Kidney epithelial cell (primary cell): ENCODE measurements at places on chromosomes 7 and 10.

DNA sequence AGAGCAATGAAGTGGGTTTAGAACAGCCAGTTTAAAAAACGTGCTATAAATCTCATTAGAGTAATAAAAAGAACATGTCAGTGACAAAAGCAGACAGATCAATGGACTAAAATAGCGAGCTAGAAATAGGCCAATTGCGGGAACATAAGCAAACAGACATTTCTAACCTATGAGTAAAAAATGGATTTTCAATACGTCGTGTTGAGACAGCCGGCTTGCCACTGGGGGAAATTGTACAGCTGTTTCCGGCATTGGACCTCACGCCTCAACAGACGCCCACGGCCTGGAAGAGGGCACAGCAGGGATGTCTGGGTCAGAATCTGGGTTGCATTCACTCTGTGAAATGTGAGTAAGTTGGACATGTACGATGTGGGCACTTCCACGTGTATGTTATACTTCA is 92.9 kb downstream of the SVOPL start:
- no peak for DNase-seq

DNA sequence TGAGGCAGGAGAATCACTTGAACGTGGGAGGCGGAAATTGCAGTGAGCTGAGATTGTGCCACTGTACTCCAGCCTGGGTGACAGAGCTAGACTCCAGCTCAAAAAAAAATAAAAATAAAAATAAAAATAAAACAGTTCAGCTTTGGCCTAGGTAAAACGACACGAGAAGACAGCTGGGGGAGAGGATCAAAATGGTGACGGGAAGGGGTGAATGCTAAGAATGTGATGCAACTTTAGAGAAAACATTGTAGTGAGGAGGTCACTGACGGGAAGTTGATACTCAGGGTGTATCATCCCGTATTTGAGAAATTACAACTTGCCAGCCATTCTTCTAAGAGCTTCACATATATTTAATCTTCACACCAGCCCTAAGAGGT is 1.1 kb downstream of the NDST2 start:
- DNase-seq: no peak

GRCh38 chr7:106010866-106011265 is 47.8 kb downstream of the CDHR3 start:
- DNase-seq: no peak

- no peak for DNase-seq
These were observed 145.6 kb upstream of the ZNF32 start for GRCh38 chr10:43794181-43794815.

DNA sequence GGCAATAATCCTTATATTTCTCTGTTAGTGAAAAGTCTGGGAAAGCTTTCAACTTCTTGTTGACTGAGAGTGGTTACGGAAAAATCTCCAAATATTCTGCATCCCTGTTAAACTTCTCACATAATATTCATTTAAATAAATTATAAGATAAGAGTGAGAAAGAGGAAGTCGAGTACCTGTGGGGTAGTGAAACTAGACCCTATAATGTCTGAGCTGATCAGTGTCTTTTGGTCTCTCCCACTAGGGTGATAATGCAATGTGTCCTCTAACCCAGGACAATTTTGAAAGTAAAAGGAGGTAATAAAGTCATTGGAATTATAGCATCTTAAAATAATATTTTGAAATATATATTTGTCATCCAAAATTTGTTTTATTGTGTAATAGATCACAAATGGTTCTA is 2.1 kb upstream of the AGR3 start:
- DNase-seq: no peak

GRCh38 chr10:103280031-103280430 is 3.1 kb downstream of the INA start:
- no peak for DNase-seq

DNA sequence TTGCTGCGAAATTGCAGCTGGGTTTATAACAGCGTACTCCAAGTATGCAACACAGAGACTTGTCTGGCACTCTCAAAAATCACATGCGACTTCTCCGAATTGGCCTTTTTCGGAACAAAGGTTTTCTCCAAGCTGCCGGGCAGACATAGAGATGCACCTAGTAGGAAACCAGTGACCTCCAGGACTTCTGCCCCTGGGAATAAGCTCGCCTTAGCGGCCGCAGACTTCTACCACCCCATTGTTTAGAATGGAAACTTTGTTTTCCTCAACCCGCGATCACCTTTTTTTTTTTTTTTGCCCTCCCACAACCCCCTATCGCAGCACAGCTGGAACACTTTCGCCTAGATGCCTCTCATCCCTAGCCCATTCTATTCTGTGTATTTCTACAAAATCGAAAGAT is 4.9 kb upstream of the HOXA10 start:
- no peak for DNase-seq

GRCh38 chr7:150897502-150898474 is 45.5 kb downstream of the AOC1 start:
- DNase-seq: no peak

- no peak for DNase-seq
These were observed 139.1 kb downstream of the XPNPEP1 start for GRCh38 chr10:109784236-109784635.

DNA sequence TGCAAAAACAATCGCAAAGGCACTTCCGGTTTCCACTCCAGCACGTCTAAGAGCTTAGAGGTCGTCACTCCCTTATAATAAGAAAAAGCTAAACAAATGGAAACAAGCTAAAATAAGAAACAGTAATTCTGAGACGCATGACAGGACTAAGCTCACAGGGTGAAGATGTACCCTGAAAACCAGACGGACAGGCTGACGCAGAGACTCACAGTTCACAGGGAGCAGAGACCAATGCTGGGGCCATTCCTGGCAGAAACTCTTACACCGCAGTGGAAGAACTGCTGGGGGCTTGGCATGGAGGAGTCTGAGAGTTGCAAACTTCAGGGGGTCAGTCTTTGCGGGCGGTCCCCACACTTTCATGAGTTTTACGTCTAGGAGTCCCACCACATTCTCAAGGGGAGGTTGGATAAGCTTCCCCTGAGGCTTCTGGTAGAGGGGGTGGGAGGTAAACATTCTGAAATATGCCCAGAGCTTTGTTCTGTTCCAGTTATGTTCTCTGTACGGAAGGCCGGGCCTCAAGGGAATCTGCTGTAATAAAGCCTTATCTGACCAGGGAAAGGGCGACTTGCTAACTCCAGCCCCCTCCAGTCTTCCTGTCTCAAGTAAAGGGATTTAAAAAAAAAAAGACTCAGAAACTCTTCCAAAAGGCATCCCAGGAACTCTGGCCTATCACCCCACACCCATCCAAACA is 47.8 kb downstream of the BRI3 start:
- DNase-seq: no peak

GRCh38 chr7:44569959-44570358 is 3.7 kb downstream of the DDX56 start:
- no peak for DNase-seq

- DNase-seq: no peak
These were observed 238.0 kb downstream of the TCERG1L start for GRCh38 chr10:131073469-131074035.

DNA sequence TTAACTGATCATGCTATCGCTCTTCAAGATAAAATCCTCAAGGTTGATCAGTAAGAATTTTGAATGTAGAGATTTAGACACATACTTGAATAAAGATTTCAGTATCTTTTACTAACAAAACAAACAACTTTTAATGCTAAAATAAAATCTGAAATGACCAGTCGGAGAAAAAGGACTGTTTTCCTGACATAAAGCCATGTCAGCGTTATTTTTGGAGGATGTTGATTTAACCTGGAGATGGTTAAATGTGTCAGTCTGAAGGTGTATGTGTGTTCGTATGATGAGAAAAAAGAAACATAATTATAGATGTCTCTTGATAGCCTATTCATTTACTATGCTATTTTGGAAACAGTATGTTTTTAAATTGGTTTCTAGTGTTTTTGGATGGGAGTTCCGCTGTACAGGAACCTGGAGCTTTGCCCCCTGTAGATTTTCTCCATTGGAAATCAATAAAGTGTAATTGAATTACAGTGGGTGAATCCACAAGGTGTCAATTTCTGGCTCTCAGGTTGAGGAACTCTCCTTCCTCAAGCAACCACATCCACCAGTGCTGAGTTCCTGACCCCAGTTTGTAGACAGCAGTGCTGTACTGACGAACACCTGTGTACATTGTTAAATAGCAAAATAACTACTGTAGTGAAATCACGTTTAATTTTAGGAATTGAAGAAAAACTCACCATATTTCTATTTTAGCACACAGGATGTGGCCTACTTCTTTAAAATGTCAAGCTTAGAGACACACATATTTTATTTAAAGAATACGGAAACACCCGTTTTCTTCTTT is 670.1 kb downstream of the MAGI2 start:
- no peak for DNase-seq

DNA sequence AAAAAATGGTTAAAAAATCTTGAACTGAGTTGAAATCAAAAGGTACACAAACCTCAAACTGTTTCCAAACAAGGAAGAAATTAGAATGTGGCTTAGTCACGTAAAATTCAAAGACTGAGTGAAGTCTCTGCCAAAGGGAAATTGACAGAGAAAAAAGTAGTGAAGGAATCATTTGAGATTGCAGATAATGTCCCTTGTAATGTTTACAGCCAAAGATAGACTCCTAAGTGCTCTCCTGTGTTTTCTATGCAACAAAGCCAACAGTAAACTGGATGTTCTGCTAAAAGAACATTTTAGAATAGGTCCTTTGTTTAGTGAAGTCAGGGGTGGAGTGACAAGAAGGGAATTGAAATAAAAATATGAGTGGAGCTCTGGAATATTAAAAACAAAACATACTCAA is 117.9 kb downstream of the ITGA8 start:
- no peak for DNase-seq

DNA sequence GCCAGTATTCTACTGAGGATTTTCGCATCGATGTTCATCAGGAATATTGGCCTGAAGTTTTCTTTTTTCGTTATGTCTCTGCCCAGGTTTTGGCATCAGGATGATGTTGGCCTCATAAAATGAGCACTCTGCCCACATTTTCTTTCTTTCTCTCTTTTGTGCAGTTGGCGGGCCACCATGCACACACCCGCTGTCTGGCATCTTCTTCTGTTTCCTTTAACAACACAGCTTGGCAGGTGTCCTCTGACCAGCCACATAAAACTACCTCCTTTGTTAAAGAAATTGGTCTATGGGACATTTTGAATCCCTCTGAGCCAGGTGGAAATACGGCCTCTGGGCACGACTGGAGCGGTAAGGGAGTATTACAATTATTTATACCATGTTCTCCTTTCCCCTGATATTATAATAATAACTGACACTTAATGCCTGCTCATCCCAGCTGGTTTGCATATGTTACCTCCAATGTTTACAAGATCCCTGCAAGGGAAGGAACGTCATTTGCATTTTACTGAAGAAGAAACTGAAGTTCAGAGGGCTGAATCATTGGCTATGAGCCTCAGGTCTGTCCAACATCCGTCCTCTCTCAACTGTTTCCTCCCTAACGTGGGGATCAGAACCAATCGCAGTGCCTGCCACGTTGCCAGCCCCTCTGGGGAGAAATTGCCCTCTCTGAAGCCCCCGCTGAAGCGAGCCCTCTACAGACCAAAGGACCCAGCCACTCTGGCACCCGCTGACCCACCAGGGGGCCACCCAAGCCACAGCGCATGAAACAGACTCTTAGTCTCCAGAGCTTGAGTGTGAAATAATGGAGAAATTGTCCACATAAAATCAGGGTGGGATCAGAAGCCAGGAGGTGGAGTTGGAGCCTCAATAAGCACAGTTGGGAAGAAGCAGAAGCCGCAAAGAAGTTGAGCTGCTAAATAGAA is 125.0 kb upstream of the FOXK1 start:
- DNase-seq: no peak

DNA sequence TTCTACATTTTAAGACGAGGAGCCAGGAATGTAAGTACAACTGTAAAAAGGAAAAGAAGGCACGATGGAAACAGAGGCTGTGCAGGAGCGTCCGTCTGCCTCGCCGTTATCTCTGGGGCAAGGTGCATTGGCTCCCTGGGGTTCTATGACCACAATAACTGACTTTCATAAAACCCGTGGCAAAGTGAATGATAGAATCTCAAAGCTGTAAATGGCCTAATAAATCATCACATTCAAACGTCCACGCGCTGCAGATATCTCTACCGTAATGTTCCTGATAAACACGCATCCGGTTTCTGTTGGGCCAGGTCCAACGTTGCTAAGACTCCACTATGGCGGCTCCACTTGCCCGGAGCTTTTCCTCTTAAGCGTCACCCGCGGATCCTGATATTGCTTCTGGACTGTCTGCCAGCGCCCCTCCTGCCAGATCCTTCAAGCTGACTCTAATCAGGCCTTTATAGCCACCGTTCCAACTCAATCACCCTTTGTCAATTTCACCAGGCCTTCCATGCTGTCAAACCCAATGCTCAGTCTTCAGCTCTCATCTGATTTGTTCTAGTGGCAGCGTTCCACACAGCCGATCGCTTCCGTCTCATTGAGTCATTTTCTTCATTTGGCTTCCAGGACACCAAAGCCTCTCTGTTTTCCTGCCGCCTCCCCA is 265.6 kb upstream of the FOXK1 start:
- DNase-seq: no peak

DNA sequence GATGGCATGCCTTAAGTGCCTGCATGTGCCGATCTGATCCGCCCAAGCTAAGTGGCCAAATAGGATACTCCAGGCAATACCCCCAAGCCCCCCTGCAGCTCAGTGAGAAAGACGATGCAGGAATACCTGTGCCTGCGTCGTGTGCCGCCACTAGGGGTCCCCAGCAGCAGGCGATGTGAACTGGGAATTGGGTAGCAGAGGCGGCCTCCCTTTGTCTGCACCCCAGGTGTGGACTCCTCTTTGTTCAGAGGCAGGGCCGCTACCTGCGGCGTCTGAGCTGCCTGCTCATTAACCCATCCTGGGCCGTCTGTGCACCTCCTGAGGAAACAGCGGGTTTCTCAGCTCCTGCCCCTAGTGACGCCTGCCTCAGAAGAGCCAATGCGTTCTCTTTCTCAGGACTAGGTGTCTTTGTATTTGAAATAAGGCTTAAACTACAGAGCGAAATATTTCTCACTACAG is 4.8 kb upstream of the CHN2 start:
- no peak for DNase-seq

DNA sequence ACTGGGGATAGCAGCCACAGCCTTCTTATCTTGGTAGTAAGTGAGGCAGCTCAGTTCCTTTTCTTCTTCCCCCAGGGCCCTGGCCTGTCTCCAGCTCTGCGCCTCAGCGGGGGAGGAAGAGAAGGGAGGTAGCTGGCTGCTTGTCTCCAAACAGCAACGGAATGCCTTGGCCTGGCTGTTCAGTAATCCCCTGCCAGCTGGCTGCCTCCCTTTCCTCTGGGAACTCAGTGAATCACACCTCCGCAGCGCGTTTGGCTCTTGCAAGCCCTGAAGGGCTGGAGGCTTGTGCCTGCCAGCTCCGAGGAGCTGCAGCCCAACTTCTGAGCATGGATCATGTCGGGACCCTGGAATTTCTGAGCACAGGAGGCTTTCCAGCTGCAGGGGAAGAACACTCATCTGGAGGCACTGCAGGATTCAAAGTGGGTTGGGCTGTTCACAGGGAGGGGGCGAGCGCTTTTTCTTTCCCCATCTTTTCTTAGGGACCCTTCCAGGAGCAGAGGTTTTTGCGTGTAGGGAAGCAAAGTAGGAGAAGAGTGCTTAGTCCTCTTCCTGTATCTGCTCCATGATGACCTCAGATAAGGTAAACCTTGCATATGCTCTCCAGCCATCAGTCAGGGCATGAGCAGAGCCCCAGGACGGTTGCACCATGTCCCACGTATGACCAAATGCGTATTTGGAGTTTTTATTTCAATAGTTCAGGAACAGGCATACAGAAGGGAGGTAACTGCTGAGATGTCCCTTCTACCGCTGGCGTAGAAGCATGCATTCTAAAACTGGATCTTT is 253.2 kb upstream of the INHBA start:
- DNase-seq: peak; percentile 94
